ENCODE measurements at places on chromosomes 3 and 15.

- no peak for DNase-seq
These were observed 320.1 kb downstream of the ZNF621 start for GRCh38 chr3:40844896-40845295.

DNA sequence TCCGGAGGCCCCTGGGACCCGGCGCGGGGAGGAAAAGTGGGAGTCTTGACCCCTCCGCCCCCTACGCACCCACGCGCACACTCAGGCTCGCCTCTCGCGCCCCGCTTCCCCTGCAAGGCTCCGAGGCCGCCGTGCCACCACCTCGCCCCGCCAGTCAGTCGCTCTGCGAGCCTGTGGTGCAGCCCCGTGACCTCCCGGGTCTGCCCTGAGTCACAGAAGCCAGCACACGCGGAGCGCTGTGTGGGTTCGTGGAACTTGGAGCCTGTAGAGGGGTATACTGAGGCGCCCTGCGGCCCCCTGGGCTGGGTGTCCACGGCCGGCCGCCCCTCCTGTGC is 380 bp upstream of the ALS2CL start:
- no peak for DNase-seq

GRCh38 chr15:67992834-67993233 is 61.3 kb upstream of the PIAS1 start:
- DNase-seq, result no peak

GRCh38 chr15:78149068-78149804 is at the start of gene IDH3A:
TSS of gene IDH3A (plus strand) at chr15:78149362. CDS start at chr15:78149404, 42 bp downstream.
- DNase-seq, result peak; percentile 100

GRCh38 chr3:182621435-182622240 is 171.7 kb upstream of the ATP11B start:
- no peak for DNase-seq

DNA sequence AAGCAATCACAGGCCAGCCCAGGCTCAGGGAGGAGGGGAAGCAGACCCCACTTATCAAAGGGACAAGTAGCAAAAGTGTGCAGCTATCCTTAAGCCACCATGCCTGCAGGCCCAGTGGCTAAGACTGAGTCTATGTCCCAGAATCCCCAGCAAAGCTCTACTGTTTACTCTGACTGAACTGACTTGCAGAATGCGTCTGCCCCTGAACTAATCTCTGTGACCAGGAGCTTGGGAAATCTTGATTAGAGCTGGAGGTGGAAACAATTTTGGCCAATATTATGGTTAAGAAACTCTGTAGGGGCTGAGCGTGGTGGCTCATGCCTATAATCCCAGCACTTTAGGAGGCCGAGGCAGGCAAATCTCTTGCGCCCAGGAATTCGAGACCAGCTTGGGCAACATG is 22.6 kb downstream of the DPH3 start:
- DNase-seq, result no peak
